ENCODE measurements at places on chromosomes 2 and 18.

DNA sequence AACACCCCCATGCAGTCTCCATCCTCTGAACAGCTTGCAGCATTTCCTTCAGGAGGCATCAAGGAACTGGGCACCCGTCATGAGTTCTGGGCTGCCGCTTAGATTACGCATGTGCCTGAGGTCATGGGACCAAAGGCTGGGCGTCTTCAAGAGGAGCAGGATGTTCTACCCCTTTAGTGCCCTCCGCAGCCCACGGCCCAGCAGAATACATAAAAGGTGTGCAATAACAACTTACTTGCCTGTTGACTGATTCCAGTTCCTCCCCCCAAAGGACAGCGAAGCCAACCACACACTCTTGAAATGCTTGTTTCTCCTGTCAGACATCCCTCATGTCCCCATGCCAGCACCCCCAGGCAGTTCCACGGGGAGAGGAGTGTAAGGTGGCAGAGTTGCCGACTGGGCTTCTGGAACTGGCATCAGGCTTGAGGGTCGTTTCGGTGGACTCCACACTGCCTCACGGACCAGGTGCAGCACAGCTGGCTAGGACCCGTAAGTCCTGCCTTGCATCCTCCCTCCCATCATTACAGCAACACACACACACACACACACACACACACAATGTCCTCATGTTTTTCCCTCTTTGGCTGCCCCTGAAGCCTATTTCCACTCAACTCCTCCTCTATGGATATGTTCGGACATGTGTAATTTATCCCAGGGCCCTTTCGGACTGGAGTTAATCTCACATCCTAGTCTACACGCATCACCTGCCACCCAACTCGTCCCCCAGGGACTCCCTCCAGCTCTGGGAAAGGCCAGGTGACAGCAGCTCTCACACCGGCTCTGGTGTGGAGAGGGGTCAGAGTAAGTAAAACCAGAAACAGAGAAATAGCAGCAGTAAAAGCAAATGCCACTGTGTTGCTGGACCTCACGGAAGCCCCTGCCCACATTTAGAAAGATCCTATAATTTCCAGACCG, 200.7 kb downstream of the BCL11A start:
- DNase-seq, result no peak

DNA sequence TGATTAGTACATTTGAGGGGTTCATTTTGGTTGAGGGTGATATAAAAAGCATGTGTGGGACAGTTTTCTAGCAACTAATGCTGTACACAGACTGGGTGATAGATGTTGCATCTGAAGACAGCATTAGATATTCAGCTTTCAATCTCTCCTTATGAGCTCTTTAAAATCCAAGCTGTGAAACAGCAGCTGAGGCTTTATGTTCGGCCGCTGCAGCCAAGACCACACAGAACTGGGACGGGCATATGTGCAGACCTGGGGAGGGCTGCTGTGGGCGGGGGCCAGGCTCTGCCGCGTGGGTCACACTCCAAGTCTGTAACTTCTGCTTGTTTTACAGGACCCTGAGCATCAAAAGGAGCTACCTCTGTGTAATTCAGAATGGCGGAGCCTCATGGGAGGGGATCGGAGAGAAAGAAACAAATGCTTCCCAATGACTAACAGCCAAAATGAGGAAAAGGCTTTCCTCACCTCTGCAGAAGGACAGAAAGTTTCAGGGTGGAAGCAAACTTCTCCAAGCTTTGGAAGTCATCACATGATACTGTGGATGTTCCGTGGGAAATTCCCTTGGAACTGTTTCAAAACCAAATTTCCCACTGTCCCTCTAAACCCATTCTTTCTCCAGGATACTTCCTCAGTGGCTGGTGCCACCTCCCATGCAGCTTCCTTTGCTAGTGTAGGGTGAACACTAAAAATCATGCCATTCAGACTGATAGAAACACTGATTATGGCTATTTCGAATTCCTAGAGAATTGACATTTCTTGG, 711.9 kb upstream of the ID2 start:
- no peak for DNase-seq

DNA sequence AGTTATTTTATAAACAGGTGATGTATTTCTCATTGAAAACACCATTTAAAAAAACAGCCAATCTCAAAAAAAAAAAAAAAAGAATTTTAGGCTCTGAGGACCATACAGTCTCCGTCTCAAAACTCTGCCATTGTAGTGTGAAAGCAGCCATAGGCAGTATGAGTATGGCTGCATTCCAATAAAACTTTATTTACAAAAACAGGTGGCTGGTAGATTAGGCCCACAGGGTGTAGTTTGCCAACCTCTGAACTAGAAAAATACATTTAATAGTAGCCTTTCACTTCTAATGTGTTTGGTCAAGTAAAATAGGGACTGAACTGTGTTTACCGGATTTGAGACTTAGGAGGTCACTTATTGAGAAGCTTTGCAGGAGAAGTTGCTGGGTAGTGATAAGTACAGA, 19.2 kb downstream of the RMDN2 start:
- no peak for DNase-seq

- DNase-seq, result no peak
These were observed 635.9 kb downstream of the SUCLG1 start for GRCh38 chr2:83823229-83823628.

GRCh38 chr2:191363267-191363666, 118.1 kb downstream of the MYO1B start:
- no peak for DNase-seq

DNA sequence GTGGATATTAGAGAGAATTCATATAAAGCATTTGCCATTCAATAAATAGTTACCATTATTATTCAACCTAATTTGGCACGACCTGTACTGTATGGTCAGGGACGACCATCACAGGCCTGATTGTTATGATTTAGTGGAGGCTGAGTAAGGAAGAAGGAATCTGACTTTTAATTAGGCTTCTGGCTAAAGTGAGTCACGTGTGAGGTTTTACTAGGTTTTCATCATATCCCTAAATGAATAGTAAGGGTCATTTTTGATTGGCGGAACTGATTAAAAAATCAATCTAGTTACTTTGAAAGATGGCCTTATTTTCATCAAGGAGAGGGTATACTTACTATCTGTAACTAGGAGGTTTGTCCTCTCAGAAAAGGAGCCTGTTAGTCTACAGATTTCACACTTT, 143.4 kb downstream of the ADCYAP1 start:
- DNase-seq, result no peak

Measured in activated naive CD4-positive, alpha-beta T cell treated with anti-CD3 and anti-CD28 coated beads, Interleukin-2, amount 50 U/mL, for 16 hours (primary cell).